Muscle of leg (tissue), 16 donors: ENCODE measurements at places on chromosomes 3 and 15. TPM values are rescaled to one million over a fixed set of nuclear protein-coding genes. Genes with fewer than 3 reads are reported as not detected.

GRCh38 chr3:148379763-148380382, 317.8 kb upstream of the AGTR1 start:
- H3K36me3 ChIP-seq = no peaks in the 10 kb centered on the region
- H3K4me1 ChIP-seq = no peaks in the 10 kb centered on the region

Gene CGNL1
- 9.5 TPM for total RNA-seq

- H3K27me3 ChIP-seq = no peaks in the 10 kb centered on the region
- H3K36me3 ChIP-seq = no peaks in the 10 kb centered on the region
- H3K27ac ChIP-seq = no peak overlapping the region
- no peaks in the 10 kb centered on the region for H3K4me1 ChIP-seq
- H3K4me3 ChIP-seq = no peak overlapping the region
Observed at GRCh38 chr3:116322750-116323375, 122.4 kb downstream of the LSAMP start.

- peaks cover 39% of the 10 kb centered on the region for H3K4me1 ChIP-seq
- no peak for DNase-seq
- no peak overlapping the region for H3K4me3 ChIP-seq
- no peaks in the 10 kb centered on the region for H3K36me3 ChIP-seq
Observed at GRCh38 chr3:141243271-141243707, 11.7 kb downstream of the PXYLP1 start.
